Stimulated activated CD4-positive, alpha-beta T cell treated with anti-CD3 and anti-CD28 coated beads, Interleukin-15, amount 100 ng/mL, for 24 hours (primary cell): ENCODE measurements at places on chromosomes 6 and 20.
A peak's percentile ranks its signal among the peaks of the same experiment; 100 is the strongest.

DNA sequence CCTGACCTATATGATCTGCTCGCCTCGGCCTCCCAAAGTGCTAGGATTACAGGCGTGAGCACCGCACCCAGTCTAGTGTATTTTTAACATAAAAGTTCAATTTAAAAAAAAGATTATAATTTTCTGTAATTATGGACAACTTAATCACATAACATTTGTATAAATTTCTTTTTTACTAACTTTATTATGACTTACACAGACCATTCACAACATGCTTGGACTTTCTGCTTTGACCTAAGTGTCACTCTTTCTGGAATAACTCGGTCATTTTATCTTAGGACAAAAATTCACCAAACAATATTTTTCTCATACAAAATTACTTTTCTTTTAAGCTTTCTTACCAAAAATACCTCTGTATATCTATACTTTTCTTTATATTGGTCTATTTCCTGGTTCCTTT, 15.4 kb upstream of the IL22RA2 start:
- no peak for DNase-seq

- no peak for DNase-seq
Measured at GRCh38 chr6:116518621-116519368, 7.4 kb downstream of the CALHM5 start.

DNA sequence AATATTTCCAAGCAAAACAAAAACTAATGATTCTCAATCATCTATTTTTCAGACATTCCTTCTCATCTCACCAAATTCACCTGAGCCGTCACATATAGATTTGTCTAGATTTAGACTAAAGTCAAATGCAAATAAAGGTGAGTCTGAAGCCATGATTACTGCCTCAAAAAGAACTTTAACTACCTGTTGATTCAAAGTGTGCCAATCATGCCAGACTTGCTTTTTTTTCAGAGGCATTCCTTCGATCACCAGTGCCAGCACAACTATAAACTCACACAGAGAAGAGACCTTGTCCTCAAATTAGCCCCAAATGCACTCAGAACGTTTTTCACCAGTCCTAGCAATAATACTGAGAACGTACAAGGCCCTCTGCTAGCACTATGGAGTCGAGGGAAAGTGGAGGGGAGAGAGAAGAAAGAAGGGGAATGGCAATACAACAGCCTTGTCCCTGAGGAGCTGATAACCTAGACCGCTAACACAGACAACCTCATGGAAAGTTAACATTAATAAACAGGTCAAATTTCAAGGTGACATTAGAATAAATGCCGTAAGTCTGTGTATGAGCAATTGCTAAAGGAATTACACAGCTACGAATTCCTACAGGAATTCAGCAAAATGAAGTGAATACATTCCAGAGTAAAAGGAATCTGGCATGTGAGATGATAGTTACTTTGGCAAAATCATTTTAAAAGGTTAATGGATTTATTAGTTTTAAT, 60.9 kb downstream of the EPB41L2 start:
- no peak for DNase-seq

- no peak for DNase-seq
Measured at GRCh38 chr6:169858293-169858934, 107.0 kb downstream of the ERMARD start.

DNA sequence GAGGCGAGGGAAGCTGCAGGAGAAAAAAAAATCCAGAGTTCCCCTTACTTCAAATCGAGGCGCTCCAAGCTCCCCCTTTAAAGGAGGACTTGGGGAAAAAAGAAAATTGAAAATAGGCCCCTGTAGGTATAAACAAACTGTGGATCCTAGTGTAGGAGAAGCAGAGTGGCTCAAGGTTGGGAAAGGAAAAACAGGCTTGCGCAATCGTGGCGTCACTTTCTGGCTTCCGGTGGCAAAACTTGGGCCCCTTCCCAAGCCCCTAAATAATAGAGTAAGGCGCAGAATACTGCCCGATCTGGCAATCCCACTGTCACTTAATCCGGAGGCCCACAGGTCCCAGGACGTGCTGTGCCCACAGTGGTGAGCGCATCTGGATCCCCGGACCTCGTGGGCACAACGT, 8.0 kb downstream of the PAX1 start:
- DNase-seq: no peak

DNA sequence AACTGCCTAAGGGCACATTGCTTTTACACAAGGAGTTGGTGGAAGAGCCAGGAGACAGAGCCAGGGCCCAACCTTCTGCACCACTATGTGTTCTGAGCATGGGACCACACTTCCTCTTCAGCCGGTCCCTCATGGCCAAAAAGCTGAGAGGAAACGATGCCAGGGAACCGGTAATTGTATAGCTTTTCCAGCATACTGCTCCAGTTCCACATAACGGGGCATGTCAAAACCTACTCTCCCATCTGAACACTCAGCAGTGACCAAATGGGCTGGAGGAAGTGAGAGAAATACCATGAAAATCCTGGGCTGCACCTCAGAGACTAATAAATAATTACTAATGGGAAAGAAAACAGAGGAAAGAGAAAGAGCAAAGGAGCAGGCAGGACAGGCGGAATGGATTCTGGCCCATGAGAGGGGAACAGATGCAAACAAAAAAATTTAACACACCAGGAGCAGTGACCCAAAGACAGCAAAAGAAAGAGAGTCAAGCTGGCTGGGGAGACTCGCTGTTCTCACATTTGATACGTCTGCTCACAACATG, 52.0 kb upstream of the BMP2 start:
- no peak for DNase-seq

GRCh38 chr6:11278207-11278559, 45.7 kb upstream of the NEDD9 start:
- peak; percentile 49 for DNase-seq

- no peak for DNase-seq
Measured at GRCh38 chr6:168619560-168620314, 178.8 kb downstream of the SMOC2 start.

- DNase-seq: no peak
Measured at GRCh38 chr20:12112089-12112474, 194.4 kb downstream of the BTBD3 start.

- no peak for DNase-seq
Measured at GRCh38 chr6:160058603-160059215, 62.9 kb upstream of the SLC22A1 start.

DNA sequence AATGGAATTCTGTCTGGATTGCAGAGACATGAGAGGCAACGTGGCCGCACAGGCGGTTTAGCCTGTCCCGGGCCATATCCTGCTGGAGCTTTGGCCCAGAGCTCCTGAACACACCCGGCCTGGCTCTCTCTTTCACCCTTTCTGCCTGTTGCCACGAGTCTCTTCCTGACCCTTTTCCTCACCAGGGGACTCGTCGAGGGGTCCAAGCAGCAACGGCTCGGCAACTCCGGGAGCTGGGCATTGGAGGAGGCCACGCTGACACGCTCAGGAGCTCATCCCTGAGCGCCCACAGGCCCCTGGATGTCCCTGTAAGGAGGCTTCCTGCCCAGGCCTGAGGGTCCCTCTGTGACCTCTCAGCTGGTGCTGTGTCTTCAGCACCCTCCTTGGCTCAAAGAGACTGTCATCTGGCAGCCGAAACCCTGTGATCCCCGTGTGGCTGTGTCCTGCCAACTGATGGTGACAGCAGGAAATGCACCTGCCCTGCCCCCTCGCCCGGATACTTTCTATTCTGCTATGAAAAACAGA, 103.8 kb downstream of the RNASET2 start:
- no peak for DNase-seq

- no peak for DNase-seq
Measured at GRCh38 chr20:47568019-47568418, 66.3 kb downstream of the NCOA3 start.

DNA sequence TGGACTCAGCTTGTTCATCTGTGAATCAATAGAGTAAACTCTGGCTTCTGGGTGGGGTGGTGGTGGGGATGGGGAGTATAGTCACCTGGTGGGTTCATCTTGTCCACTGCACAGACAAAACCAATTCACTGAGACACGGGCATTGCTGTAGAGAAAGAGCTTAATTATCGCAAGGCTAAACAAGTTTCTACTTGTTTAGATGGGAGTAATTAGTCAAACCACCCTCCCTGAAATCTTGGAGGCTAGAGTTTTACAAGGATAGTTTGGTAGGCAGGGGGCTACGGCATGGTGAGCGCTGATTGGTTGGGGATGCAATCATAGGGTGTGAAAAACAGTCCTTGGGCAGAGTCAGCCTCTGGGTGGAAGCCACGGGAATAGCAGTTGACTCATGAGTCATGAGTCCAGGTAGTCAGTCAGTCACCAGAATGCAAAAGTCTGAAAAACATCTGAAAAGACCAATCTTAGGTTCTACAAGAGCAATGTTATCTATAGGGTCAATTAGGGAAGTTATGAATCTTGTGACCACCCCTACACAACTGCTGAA, 77.8 kb downstream of the STMND1 start:
- no peak for DNase-seq

DNA sequence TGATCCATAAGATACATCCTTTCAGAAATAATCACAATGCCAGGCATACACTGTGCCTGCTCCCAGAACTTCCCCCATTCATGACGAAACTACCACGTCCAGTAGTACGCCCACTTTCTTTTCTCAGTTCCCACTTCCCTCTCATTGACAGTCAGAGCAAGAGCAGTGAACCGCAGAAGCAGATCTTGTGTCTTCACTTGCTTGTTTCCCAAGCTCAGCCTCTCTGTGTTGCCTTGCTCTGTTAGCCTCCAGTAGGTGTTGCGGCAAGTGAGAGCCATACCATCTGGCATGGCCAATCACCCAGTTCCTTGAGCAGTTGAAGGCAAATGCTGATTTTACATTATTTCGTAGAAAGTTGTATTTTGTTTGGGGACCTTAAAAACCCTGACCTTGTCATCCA, 11.7 kb downstream of the UST start:
- DNase-seq: peak; percentile 54

DNA sequence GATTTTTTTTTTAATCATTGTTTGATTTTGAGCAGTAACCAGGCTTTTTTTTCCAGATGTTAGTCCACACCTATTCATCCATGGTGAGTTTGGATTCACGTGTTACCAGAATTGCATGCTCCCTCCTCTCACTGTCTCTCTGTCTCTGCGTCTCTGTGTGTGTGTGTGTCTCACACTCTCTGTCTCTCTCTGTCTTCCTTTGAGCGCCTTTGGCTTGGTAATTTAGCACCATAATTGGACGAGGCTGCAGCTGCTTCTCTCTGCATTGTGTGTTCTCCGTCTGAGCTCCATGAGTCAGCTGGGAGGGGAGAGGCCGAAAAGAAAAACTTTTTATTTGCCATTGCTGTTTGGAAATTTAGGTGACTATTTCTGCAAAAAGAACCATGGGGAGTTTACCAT, 3.4 kb downstream of the TFAP2B start:
- DNase-seq: no peak

GRCh38 chr20:44016525-44016924, 101.9 kb downstream of the TOX2 start:
- no peak for DNase-seq

DNA sequence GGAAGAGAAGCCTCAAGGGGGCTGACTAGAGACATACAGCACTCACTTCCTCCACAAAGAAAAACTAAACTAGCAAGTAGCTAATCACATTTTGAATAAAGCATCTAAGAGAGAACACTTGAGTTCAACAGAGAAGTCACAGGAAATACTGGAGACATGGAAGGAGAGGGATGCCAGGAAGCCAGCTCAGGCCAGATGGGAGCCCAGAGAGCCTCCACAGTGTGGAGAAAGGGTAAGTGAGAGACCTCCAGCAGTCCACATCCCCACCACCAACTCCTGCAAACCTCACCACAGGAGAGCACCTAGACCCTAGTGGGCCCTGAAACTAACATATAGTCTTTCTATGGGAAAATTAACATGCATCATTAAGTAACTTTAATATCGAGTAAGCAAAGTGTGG, 79.2 kb downstream of the EPM2A start:
- DNase-seq: no peak

- DNase-seq: no peak
Measured at GRCh38 chr6:56685994-56686393, 43.3 kb upstream of the DST start.

GRCh38 chr6:163355426-163355991, 59.0 kb upstream of the QKI start:
- no peak for DNase-seq

DNA sequence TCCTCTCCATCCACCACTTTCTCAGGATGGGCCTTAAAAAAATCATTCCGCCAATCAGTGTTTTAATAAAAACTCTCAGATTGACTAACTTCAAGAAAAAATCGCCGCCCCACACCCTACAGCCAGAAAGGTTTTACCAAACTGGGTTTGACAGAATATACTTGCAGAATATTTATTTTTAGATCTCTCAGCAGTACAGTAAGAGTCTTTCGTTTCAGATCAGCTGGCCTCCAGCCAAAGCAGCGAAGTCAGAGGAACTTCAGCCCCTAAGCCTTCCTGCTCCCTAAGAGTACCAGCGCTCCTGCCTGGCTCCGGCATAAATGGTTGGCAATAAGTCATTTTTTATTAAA, 24.7 kb downstream of the TBC1D7 start:
- DNase-seq: peak; percentile 56
